NCI-H2029 treated with DMSO at 0.1 percent for 48 hours (cell line): ENCODE measurements at places on chromosomes 3 and 15.

DNA sequence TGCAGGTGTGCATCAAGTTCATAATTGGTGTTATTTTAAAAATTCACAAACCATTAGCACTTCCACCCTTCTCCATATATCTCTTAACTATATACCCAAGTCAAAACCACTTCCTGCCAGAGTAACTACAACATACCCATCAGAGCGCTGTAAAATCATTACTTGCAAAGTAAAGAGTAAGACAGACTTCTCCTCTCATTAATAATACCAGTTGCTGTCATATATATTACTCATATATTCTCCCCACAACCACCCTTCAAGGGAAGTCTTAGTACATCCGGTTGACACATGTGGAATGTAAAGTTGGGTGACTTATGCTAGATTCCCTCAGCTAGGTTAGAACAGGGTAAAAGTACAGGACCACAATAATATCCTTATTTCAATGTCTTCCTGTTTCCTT lies 5.6 kb downstream of the TERC start:
- DNase-seq = no peak

- no peak for DNase-seq
Observed at GRCh38 chr3:188594139-188594538, 440.2 kb downstream of the LPP start.

GRCh38 chr15:89761009-89761831 lies 10.2 kb upstream of the MESP1 start:
- DNase-seq = no peak

- DNase-seq = no peak
Observed at GRCh38 chr3:149560001-149560400, 85.5 kb downstream of the TM4SF4 start.

DNA sequence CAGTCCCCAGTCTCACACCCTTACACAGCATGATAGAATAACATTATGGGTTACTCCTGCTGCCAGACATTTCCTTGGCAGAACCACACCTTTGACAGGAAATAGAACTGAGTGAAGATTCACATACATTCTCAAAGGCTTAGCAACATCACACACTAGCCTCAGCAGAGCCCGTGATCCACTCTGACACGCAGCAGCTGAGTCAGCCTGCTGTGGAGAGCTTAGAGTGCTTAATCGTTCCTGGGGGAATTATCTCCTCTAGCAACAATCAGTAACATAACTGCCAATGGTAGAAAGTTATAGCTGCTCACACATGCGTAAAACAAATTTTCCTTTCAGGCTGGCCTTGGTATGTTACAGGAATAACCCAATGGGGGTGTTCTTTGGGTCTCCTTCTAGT lies 382.1 kb downstream of the GAP43 start:
- DNase-seq = no peak

- no peak for DNase-seq
Observed at GRCh38 chr3:172442606-172443005, 5.7 kb downstream of the GHSR start.

DNA sequence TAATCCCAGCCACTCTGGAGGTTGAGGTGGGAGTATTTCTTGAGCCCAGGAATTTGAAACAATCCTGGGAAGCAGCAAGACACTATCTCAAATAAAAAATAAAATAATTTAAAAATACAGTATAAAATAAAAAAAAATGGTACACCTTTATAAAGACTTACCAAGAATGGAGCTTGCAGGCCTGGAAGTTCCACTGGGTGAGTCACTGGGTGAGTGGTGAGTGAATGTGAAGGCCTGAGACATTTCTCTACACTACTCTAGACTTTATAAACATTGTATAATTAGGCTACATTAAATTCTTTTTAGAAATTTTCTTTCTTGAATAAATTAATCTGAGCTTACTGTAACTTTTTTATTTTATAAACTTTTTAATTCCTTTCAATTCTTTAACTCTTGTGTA lies 609.1 kb upstream of the BCHE start:
- no peak for DNase-seq

GRCh38 chr3:48268936-48269561 lies 28.1 kb downstream of the ZNF589 start:
- no peak for DNase-seq

DNA sequence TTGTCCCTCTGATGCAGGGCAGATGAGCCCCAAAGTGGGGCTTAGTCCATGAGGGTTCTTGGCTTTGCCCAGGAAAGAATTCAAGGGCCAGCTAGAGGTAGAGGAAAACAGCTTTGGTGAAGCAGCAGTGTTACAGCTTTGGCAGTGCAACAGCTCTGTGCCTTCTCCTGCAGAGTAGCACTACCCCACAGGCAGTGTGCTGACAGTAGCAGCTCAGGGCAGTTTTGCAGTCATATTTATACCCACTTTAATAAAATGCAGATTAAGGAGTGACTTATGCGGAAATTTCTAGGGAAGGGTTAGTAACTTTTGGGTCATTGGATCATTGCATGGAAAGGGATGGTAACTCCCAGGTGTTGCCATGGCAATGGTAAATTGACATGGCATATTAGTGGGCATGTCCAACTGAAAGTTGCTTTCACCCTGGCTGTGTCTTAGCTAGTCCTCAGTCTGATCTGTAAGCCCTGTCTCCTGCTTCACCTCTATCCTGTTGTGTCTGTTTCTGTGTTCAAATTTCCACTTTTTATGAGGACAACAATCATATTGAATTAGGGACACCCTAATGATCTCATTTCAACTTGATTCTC lies 241.3 kb upstream of the C2CD4B start:
- DNase-seq = no peak

- no peak for DNase-seq
Observed at GRCh38 chr3:5187920-5188418, 462 bp downstream of the EDEM1 start.

- DNase-seq = no peak
Observed at GRCh38 chr15:34335176-34336032, 2.2 kb downstream of the SLC12A6 start.

DNA sequence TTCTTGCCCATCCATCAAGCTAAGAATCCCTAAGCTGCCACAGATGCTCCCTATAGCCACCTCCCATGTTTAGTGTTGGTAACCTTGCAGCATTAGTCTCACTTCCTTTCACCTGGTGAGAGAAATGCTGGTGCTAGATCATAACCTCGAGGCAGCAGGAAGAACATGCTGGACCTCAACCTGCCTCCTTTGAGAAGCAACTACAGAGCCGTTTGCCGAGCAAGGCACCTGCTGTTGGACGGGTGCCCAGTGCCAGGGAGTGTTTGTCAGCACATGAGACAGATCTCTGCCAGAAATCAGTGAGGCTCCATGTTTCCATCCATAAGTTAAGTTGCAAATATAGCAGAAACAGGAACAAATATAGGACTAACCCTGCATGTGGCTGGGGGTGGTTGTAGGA lies 955.7 kb downstream of the TUSC7 start:
- no peak for DNase-seq

- DNase-seq = no peak
Observed at GRCh38 chr3:62368705-62369475, 4.5 kb downstream of the FEZF2 start.

DNA sequence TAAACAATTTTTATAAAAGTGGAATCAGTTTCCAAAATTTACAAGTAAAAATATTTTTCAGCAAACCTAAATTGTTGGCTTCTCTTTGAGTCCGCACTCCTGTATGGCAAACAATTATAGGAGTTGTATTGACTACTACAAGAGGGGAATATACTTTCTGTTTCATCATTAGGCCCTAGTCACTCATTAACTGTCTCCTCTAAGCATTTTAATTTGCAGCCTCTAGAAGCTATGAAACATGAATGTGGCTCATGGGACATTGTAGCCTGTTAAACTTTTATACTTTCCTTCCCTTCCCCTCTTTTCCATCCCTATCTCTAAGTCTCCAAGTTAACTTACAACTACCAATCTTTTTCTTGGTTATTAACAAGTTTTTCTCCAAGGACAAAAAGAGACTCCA lies 58.9 kb upstream of the CBLB start:
- no peak for DNase-seq

DNA sequence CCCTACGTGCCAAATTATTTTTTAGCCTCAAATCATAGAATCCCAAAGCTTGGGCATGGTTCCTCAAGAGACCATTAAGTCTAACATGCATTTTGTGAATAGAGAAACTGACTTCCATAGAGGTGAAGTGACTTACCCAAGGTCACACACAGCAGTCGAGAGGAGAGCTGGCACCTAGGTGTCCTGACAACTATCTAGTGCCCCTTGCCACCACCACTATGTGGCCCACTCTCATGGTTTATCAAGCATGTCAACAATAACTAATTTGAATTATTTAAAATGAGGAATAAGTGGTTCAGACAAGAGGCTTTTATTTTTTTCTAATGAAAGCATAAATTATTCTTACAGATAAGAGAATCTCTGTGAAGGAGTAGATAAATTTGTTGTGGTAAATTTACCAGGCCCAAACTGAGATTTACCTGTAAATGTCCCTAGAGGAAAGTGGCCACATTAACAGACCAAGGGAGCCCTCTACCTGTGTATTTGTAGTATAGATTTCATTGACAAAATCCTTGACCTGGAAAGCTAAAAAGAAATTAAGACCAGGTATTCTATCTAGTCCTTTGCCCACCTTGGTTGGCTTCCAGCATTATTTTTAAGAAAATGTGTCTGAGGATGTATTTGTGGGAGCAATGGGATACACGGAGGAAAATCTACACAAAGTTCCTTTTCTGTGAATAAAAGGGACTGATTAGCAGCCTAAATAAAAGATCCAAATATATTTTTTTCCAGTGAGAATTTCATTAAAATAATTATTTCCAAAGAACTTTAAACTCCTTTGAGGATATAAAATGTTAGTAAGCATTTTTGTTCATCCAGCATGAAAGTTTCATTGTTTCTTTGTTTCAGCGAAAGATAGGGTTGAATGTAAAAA lies 49.1 kb downstream of the IQCH start:
- DNase-seq = peak; percentile 31

GRCh38 chr3:38454178-38454883 lies 641 bp downstream of the ACVR2B start:
- DNase-seq = peak; percentile 15

- peak; percentile 72 for DNase-seq
Observed at GRCh38 chr15:58749532-58750337, at the start of gene ADAM10. ADAM10 (minus strand) TSS chr15:58749707; CDS start chr15:58749534, 173 bp downstream.

GRCh38 chr3:65352951-65353350 lies 665.2 kb upstream of the ADAMTS9 start:
- DNase-seq = no peak

- DNase-seq = no peak
Observed at GRCh38 chr3:187968883-187969580, 184.9 kb upstream of the LPP start.

DNA sequence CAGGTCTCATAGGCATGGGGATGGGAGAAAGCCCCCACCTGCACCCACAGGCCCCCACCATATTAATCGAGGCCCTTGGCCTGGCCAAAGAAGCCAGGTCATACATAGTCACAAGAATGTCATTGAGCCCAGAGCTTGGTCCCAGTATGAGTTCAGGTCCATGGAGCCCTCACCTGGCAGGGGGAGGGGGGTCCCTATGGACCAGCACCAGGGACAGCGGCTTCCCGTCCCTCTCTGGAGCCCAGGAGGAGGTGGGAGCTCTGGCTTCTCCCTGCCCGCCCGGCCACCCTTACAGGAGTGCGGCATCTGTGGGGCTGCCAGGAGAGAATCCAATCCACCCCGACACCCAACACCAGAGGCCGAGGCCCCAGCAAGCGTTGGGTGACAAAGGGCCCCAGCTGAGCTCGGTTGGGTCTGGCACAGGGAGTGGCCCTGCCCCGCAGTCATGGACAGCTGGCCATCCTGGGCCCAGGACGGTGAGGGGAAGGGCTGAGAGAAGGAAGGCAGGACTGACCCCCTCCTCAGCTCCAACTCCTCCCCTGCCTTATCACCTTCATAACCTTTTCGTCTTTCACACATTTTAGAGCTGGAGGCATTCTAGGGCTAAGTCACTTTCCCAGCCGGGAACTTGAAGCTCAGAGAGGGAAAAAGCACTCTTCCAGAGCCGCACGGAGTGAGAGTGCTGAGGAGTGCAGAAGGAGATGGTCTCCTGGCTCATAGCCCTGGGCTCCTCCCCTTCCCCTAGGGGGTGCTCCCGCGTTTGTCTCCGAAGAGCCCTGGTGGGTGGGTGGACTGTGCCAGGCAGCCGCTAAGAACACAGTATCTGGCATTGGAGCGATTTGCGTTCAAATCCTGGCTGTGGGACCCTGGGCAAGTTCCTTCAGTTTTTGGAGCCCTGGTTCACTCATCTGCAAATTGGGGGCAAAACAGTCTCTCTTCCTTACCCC lies 54.6 kb downstream of the ATP2B2 start:
- no peak for DNase-seq

GRCh38 chr15:62922514-62922913 lies 120.0 kb upstream of the TPM1 start:
- no peak for DNase-seq

DNA sequence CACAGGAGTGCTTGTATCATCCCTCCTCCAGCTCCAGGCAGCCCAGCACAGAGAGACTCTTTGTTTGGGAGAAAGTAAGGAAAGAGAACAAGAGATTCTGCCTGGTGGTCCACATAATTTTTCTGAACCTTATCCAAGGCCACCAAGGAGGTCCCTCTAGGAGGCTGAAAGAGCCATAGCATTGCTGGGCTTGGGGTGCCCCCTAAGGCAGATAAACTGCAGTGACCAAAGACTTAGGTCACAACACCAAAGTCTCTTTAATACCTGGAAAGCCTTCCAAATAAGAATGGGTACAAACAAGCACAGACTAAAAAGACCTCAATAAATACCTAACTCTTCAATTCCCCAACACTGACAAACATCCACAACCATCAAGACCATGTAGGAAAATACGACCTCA lies 310.2 kb upstream of the PPP2R3A start:
- DNase-seq = no peak

DNA sequence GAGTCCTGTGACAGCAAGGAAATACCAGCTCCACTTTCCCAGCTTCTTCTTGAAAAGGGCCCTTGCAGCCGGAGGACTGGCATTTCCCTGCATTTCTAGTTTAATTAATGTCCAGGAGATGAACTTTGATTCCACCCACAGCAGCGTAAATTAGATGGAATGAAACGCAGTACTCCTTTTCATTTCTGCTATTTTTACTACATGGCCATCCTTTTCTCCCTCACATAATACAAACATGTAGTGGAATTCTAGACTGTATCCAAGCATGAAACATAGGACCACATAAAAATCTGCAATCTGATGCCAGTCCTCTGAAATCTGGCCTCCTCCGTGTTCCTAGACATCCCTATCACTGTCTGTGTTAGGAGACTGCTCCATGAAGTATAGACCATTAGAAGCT lies 403.2 kb downstream of the NR2F2 start:
- DNase-seq = no peak

GRCh38 chr15:82020625-82021394 lies 25.0 kb downstream of the MEX3B start:
- DNase-seq = no peak

- DNase-seq = peak; percentile 24
Observed at GRCh38 chr3:57983734-57984518, 24.3 kb upstream of the FLNB start.

DNA sequence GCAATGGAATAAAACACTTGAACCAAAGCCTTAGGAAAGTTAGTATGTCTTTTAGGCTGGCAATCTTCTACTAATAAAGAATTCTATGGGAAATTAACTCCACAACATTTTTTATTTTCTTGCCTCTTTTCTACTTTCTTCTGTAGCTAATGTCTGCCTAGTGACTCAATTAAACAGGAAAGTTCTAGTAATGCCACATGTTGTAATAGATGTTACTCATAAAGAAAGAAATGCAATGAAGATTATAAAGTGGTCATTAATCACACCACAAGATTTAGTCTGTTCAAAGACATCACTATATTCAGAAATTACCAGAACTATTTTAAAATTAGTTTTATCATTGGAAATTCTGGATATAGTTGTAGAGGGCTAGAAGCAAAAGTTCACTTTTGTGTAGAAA lies 329.7 kb downstream of the SI start:
- DNase-seq = no peak
